ENCODE measurements at places on chromosomes 12 and 14. TPM values are rescaled to one million over a fixed set of nuclear protein-coding genes. Genes with fewer than 3 reads are reported as not detected.

DIO3 gene
- total RNA-seq = 0.56 TPM

GRCh38 chr12:22626406-22626805 lies 1.4 kb downstream of the ETNK1 start:
- peak overlapping the region; percentile 98 for H3K27ac ChIP-seq
- DNase-seq = no peak
- H3K4me1 ChIP-seq = peaks cover 27% of the 10 kb centered on the region
- H3K36me3 ChIP-seq = no peaks in the 10 kb centered on the region
- H3K27me3 ChIP-seq = no peaks in the 10 kb centered on the region

DNA sequence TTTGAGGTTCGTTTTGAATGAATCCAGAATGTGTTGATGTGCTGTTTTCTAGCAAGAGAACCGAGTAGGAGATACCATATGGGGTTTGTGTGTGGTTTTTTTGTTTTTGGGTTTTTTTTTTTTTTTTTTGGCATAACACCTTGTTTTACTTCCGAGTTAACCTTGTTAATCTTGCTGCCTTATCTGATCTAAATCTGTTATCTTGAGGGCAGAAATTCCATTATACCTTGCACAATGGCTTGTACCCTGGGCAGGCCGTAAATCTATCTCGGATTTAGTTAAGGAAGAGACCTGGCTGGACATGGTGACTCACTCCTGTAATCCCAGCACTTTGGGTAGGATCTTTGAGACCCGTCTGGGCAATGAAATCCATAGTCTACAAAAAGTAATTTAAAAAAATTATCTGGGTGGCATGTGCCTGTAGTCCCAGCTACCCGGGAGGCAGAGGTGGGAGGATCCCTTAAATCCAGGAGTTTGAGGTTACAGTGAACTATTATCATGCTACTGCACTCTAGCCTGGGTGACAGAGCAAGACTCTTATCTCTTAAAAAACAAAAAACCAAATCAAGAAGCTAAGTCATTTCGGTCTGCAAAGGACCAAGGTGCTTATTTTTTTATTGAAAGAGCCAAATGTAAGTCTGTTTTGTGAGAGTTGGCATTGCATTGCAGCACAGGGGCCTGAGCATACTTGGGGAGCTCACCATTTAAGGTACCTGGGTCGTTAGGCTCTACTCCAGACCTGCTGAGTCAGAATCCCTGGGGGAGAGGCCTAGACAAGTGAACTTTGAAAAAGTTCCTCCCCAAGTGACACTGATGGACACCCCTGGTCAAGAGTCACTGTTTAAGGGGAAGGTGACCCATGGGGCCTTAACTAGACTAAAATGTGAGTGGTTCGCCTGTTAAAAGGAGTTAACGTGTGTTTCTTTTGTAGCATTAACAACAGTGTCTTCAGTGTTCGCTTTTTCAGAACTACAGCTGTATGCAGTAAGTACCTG lies 6.7 kb downstream of the DLST start:
- H3K4me1 ChIP-seq = peaks cover 47% of the 10 kb centered on the region
- DNase-seq = no peak
- H3K27ac ChIP-seq = no peak overlapping the region
- H3K4me3 ChIP-seq = no peak overlapping the region
- H3K36me3 ChIP-seq = peaks cover 16% of the 10 kb centered on the region

GRCh38 chr12:49925433-49926204 lies 21.9 kb upstream of the FAIM2 start:
- no peaks in the 10 kb centered on the region for H3K27me3 ChIP-seq
- no peak overlapping the region for H3K4me3 ChIP-seq
- no peak for DNase-seq
- H3K4me1 ChIP-seq = no peaks in the 10 kb centered on the region
- no peak overlapping the region for H3K27ac ChIP-seq
- no peaks in the 10 kb centered on the region for H3K36me3 ChIP-seq

CD4 gene
- total RNA-seq = 3.8 TPM
